Stimulated activated CD4-positive, alpha-beta T cell treated with anti-CD3 and anti-CD28 coated beads, Interleukin-15, amount 100 ng/mL, for 48 hours (primary cell): ENCODE measurements at places on chromosomes 13 and 19.
A peak's percentile ranks its signal among the peaks of the same experiment; 100 is the strongest.

- DNase-seq = no peak
Observed at GRCh38 chr19:3817761-3818160, 31.6 kb upstream of the MATK start.

GRCh38 chr19:56637976-56638555 is 4.9 kb upstream of the SMIM17 start:
- DNase-seq = peak; percentile 18

DNA sequence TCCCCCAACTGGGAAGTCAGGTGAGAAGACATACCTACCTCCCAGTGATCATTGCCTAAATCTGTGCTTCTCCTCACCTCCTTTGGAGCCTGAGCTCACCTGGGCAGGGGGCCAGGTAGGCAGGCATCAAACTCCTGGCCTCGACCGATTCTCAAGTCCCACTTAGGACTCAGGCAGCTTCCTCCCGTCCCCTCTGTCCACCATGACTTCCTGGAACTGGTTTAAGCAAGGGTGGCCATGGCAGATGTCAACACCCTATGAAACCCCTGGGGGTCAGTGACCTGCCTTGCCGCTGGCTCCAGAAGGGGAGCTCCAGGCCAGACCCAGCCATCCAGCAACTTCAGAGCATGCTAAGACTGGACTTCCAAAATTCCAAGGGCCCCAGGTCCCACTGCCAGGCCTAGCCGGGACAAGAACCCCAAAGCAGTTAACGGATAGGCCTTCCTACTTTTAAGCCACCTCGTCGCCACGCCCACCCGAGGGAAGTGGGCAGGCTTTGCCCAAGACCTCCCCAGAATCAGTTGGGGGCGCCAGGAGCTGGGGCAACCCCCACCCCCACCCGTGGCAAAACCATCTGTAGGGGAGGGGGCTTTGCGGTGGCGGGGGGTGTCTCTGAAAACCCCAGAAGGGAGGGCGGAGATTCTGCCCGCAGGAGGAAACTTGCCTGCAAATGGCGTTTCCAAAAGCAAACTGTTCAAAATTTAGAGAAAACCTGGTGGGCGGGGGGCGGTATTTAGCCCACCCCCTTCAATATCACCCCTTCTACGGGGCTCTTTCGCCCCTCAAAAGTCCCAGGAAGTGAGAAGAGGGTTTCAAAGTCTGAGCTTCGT is 657 bp downstream of the PLIN3 start:
- DNase-seq = peak; percentile 31

GRCh38 chr13:77529501-77529840 is 6.0 kb upstream of the SCEL start:
- DNase-seq = no peak

- DNase-seq = no peak
Observed at GRCh38 chr19:2413629-2414028, 13.8 kb downstream of the TIMM13 start.

- no peak for DNase-seq
Observed at GRCh38 chr19:16772841-16773240, 53.2 kb downstream of the NWD1 start.

DNA sequence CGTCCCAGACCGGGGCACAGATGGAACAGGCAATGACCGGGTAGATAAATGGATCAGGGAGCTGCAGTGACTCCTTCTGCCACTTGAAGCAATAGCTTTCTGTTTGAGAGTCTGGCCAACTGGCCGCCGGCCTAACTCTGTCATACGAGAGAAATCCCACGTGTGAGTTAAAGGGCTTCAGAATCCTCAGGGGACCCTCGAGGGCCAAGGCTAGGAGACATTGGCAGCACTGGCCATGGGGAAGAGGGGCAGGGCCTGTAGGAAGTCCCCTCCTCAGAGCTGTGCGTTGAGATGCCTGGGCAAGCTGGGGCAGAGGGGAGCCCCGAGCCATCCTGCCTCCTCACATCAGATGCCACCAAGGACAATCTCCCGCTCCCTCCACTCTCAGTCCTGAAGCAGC is 51.6 kb downstream of the KLF2 start:
- DNase-seq = no peak

DNA sequence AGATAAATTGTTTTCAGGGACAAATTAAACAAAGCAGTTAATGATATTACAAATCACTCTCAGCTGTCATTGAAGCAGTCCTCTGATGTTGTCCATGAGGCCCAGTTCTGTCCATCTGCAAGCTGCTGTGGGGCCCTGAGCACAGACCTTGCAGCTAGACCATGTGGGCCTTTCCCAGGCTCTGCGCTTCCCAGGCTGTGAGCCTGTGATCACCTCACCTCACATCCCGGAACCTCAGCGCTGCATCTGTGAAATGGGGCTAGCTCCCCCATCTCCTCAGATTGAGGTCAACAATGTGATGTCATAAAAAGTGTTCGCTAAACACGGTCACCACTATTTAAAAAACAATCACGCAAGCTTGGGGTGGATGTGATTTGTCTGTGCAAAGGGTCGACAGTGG is 51.9 kb upstream of the UQCRFS1 start:
- DNase-seq = no peak

DNA sequence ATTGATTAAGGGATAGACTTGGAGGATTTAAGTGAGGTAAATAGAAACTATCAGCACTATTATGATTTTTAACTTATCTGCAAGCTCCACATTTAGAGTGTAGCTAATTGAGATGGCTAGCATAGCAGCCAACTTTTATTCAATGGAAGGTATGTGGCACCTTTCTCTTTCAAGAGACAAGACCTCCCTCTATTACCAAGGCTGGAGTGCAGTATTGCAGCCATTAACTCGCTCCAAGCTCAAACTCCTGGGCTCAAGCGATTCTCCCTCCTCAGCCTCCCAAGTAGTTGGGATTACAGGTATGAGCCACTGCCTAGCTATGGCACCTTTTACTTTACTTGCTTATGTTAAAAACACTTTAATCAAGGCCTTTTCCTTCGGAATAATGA is 8.2 kb downstream of the TPT1 start:
- no peak for DNase-seq

GRCh38 chr13:74438901-74439300 is 304.7 kb upstream of the KLF12 start:
- DNase-seq = no peak

DNA sequence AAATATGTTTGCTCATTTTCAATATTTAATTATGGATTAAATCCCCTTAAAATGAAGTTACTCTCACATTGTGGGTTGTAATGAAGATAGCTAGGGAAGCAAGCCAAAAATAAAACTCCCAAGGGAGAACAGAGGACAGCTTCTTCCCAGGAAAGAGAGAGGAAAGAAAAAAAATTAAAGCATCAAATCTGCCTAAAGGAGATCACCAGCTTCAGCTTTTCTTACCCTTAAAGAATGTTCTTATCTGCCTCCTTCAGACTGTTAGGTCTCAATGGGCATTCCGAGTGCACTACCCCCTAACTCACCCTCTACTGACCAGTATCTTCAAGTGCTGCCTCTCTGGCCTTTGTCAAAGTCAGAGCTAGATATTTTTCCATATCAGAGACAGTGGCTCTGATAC is 55.2 kb downstream of the XPO4 start:
- DNase-seq = no peak

DNA sequence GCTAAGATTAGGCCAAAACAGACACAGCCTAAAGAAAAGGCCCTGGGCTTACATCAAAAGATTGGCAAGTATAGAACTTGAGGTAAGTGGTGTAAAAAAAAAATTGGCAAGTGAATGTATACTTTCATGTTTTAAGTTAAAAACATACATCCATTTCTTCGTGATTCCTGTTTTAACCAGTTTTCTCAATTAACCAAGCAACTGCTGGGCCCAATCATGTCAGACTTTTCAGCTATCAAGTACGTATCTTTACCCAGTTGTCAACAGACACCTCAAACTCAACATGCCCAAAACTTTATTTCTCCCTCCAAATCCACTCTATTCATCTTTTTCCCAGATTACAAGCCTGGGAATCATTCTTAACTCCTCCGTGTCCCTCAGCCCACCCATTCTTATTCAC is 1.0 kb downstream of the PCID2 start:
- DNase-seq = no peak

GRCh38 chr19:54938906-54939305 is 8.4 kb downstream of the NLRP7 start:
- no peak for DNase-seq

DNA sequence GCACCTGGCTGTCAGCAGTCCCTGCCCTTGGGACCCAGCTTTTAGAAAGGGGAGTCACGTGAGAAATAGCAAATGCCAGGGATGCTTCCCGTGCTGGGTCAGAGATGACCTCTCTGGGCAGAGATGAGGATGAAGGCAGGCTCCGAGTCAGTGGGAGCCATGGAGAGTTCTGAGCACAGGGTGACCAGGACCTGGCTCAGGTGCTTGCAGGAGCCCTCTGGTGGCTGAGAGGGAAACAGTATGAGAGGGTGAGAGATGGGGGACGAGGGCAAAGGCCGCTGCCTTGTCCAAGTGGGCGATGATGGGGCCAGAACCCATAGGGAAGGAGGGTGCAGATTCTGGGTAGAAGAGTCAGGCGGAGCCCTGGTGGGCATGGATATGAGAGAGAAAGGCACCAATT is 15.8 kb downstream of the TMED1 start:
- DNase-seq = no peak

DNA sequence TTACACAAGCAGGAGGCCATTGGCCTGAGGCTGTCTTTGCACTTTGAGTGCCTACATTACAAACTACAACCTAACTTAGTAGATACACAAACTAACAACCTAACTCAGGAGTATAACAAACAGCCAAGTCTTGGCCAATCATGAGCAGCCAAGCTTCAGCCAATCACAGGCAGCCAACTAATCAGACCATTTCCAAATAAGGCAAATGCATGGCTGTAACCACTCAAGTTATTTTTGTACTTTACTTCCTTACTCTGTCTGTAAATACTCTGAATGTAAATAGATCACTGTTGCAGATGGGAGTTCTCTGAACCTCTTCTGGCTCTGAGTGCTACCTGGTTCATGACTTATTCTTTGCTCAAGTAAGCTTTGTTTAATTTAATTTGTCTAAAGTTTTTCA is 748.1 kb upstream of the SGCG start:
- DNase-seq = no peak

- DNase-seq = no peak
Observed at GRCh38 chr19:51137792-51138425, 4.2 kb upstream of the SIGLEC7 start.

DNA sequence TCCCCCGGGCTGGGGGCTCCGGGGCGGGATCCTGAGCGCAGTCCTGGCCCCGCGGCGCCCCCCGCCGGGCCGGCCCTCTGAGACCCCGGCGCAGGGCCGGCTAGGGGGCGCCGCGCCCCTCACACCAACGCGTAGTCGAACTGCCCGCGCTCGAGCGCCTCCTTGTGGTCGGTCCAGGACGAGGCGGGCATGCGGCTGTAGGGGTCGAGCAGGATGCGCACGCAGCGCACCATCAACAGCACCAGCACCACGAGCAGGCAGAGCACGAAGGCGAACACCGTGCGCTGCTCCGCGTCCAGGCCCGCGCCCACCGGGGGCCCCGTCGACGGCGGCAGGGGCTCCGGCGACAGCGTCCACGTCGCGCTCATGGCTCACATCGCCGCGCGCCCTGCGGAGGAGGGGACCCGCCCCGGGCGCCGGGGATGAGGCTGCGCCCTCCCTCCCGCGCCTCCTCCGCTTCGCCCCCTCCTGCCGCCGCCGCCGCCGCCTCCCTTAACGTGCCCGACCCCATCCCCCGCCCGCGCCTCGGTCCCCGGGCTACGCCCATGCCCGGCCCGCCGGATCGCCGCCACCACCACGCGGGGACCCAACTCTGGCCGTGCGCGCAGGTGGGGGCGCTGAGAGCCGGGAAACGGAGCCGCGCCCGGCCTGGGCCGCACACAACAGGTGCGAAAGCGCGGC is 624 bp downstream of the CTXN1 start:
- DNase-seq = peak; percentile 70

GRCh38 chr19:49056101-49056901 is 1.2 kb downstream of the CGB7 start:
- DNase-seq = no peak

DNA sequence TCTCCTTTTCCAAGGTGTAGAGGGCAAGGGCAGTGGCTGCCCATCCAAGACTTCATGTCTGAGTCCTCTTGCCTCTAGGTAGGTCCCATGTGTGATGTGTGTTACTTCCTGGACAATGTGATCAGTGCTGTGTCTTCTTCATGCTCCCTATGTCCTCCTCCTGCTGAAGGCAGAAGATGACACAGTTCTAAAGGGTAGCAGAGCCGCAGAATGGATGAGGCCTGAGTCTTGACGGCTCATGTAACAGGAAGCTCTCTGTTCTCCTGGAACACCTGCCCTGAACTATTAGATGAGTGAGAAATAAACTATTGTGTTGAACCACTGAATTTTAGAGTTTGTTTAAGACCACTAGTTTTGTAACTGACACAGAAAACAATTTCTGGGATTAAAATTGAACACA is 165.9 kb downstream of the NDFIP2 start:
- DNase-seq = no peak

DNA sequence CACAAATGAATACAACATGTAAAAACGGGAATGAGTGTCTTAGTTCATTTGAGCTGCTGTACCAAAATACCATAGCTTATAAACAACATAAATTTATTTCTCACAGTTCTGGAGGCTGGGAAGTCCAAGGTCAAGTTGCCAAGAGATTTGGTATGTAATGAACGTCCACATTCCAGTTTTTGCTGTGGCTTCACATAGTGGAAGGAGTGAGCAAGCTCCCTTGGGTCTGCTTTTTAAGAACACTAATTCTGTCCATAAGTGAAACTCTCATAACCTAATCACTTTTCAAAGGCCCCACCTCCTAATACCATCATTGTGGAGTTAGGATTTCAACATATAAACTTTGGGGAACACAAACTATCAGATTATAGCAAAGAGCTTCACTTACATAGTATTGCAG is 1189.6 kb downstream of the PCDH9 start:
- DNase-seq = no peak

DNA sequence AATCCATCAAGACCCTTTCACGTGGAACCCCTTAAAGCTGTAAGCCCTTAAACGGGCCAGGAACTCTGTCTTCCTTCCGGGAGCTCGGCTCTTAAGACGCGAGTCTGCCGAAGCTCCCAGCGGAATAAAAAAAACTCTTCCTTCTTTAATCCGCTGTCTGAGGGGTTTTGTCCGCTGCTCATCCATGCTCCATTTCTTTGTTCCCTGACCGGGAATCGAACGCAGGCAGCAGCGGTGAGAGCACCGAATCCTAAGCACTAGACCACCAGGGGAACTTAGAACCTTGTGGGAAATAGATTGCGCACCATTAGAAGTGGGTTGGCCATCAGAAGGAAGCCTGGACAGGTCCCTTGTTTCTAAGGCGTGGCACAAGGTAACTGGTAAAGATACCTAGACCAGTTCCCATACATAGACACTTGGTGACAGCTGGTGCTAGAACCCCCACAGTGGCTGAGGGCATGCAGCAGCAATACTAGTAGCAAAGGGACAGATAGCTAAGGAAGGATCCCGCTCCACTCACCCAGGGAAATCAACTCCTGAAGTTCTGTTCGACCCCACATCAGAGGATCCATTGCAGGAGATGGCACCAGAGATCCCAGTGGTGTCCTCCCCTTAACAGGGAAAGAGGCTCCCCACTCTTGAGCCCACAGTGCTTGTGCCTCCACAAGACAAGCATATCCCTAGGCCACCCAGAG is 1.5 kb upstream of the RGCC start:
- DNase-seq = no peak

- DNase-seq = no peak
Observed at GRCh38 chr19:6340493-6341201, 7.2 kb upstream of the ACER1 start.
